Activated T-helper 17 cell treated with anti-CD3 and anti-CD28 coated beads, Interleukin-2, amount 50 U/mL, for 72 hours (primary cell): ENCODE measurements at places on chromosomes 3 and 15.

- no peak overlapping the region for H3K4me3 ChIP-seq
- no peaks in the 10 kb centered on the region for H3K4me1 ChIP-seq
- no peak overlapping the region for H3K27ac ChIP-seq
These were observed 117.7 kb upstream of the GOLGA6L6 start for GRCh38 chr15:20659265-20659664.

- no peak overlapping the region for H3K27ac ChIP-seq
- no peak for ATAC-seq
These were observed 137.5 kb upstream of the ABHD17C start for GRCh38 chr15:80557441-80558234.

DNA sequence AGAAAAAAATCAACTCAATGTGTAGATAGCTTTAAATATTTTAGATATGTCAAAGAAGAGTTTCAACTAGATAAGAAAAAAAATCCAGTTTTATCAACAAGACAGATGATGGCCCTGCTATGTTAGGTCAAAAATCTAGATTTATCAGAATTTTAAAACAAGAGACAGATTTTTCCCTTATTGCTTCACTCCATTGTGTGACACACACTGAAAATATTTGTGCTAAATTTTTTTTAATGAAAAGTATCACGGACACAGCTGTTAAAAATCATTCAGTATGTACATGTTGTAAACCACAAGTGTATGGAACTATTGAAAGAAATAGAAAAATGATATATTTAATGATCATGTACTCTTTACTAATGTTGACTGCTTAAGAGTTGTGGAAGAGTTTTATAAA lies 43.6 kb downstream of the FOXB1 start:
- H3K4me3 ChIP-seq: no peak overlapping the region
- H3K36me3 ChIP-seq: no peaks in the 10 kb centered on the region
- ATAC-seq: no peak
- no peak overlapping the region for H3K27ac ChIP-seq
- peaks cover 12% of the 10 kb centered on the region for H3K4me1 ChIP-seq

GRCh38 chr3:187916072-187916471 lies 170.8 kb upstream of the BCL6 start:
- H3K27me3 ChIP-seq: peaks cover under 1% of the 10 kb centered on the region
- H3K4me1 ChIP-seq: peaks cover 24% of the 10 kb centered on the region
- no peak for ATAC-seq

DNA sequence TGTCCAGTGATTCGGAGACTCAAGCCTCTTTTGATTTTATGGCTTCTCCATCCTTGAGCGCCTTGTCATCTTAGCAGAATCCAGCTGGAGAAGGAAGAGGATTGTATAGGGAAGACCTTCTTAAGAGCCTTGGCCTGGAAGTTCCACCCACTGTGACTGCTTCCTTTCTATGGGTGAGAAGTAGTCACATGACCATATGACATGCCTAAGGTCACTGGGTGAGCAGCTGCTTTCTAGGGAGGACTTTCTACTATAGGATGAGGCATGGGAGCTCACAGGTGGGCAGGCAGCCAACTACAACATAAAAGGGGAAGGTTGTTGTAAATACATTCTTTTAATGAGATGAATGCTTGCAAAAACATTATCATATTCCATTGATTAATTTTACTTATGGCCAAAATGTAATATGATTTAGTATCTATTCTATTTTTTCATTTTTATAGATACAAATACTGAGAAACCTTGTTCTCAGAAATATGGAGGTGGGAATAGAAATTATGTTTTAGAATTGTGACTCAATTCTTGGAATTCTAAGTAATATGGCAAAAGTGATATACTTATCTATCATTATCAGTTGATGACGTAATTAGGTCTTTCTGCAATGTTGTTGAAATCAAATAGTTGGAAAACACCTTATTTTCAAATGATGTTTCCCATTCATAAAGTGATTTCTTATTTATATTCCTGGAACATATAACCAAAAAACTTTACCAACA lies 53.6 kb upstream of the MINAR1 start:
- H3K4me1 ChIP-seq: no peaks in the 10 kb centered on the region
- H3K27me3 ChIP-seq: no peaks in the 10 kb centered on the region
- no peaks in the 10 kb centered on the region for H3K36me3 ChIP-seq
- peak; percentile 47 for ATAC-seq
- no peak overlapping the region for H3K27ac ChIP-seq

GRCh38 chr15:59966262-59966661 lies 37.8 kb upstream of the FOXB1 start:
- peaks cover 3% of the 10 kb centered on the region for H3K27me3 ChIP-seq
- H3K4me3 ChIP-seq: no peak overlapping the region
- ATAC-seq: peak; percentile 73
- H3K4me1 ChIP-seq: no peaks in the 10 kb centered on the region

GRCh38 chr15:92112180-92112579 lies 258.7 kb downstream of the SLCO3A1 start:
- no peaks in the 10 kb centered on the region for H3K27me3 ChIP-seq
- peak overlapping the region; percentile 5 for H3K27ac ChIP-seq
- no peak for ATAC-seq
- peaks cover 14% of the 10 kb centered on the region for H3K4me1 ChIP-seq

- H3K27ac ChIP-seq: no peak overlapping the region
- peaks cover 2% of the 10 kb centered on the region for H3K4me1 ChIP-seq
- H3K4me3 ChIP-seq: no peak overlapping the region
- no peaks in the 10 kb centered on the region for H3K36me3 ChIP-seq
These were observed 217.6 kb downstream of the TPRG1 start for GRCh38 chr3:189389346-189389745.

DNA sequence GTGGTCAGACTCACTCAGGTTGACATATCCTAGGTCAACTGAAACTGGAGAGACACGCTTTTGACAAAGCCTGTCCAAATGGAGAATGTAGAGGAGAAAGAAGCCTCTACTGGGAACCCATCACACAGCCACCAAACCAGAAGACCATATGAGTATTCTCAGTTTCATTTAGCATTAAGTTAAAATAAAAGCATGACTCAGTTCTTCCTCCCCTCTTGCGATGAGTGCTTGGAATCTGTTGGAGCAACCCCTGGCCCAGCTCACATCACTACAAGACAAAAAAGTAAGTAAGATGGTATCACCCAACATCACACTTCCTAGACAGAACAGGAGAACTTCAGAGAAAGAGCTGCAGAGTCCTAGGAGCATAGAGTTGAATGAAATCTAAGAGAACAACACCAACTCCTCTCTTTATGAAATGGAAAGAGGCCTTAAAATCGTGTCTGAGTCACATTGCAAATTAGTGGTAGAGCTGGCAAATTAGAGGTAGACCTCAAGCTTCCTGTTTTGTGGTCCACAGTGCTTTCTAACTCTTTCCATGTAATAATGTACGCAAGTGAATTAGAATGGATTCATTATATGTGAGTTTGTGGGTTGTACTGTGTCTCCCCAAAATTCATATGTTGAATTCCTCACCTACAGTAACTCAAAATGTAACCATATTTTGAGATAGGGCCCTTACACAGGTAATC lies 51.2 kb downstream of the FGF12 start:
- peak overlapping the region; percentile 96 for H3K27ac ChIP-seq
- peak; percentile 82 for ATAC-seq
- H3K4me3 ChIP-seq: peak overlapping the region; percentile 59
- H3K27me3 ChIP-seq: peaks cover 5% of the 10 kb centered on the region

DNA sequence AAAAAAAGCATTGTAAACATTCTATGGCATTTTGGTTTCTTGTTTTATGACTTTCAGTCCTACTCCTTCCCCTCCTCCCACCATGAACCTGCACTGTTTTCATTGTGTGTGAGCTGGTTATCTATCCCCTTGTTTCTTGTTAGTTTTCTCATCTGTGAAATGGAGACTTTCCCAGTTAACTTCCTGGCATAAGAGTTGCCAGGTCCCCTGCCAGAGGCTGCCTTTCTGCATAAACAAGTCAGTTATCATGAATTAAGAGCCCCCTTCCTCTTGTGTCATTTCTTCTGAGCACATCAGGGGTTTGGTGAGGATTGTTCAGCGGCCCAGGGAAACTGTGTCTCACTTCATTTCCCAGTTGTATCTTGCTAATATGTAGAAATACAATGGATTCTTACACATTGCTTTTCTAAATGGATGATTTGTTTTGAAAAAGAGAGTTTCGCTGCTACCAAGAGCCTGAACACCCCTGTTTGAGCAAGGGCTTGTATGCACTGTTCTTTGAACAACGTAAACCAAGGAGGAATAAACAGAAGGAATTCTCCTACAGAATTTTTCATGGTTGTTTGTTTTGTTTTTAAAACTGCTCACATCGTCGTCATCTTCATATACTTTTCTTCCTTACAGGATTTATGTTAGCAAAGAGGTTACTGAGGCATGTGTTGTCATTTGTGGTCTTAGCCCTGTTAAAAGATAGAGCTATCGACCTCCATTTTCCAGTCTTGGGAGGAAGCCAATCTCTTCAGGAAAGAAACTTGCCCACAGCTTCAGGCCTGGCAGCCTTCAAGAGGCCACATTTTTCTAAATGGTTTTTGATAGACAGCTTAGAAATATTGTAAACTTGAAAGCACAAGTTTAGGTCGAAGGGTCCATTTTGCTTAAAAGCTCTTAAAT lies 144.6 kb upstream of the IL12A start:
- no peak for ATAC-seq
- H3K27me3 ChIP-seq: peaks cover 22% of the 10 kb centered on the region
- H3K4me1 ChIP-seq: no peaks in the 10 kb centered on the region
- no peak overlapping the region for H3K27ac ChIP-seq
- no peak overlapping the region for H3K4me3 ChIP-seq

DNA sequence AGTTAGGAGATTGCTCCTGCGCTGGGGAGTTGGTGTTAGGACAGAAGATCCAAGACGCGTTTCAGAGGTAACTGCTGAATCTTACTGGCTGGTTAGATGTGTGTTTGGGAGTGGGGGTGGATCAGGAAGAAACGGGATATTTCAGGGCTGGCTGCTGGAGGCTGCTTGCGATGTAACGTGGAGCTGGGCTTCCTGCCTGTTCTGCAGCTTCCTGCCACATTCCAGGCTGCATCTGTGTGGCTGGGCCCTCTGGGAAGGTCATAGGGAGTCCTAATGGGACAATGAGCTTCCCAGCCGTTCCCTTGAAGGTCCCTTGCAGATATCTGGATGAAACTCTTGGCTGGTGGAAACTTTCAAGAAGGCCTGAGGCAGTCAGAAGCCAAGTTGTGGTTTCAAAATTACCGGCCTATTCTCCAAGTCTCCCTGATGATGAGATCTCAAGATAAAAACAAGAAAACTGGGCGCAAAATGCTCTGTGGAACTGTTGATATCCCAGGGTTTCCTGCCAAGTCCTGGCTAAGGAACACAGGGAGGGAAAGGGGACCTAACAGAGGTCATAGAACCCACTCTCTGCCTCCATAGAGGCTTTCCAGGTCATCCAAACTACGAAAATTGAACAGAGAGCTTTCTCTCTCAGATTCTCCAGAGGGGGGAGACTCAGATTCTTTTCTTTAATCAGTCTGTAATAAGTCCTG lies 67.0 kb downstream of the NOX5 start:
- peaks cover 9% of the 10 kb centered on the region for H3K27me3 ChIP-seq
- no peak overlapping the region for H3K27ac ChIP-seq
- no peak overlapping the region for H3K4me3 ChIP-seq
- ATAC-seq: no peak
- H3K4me1 ChIP-seq: peaks cover 17% of the 10 kb centered on the region

GRCh38 chr3:164387236-164387635 lies 691.1 kb downstream of the SI start:
- no peaks in the 10 kb centered on the region for H3K36me3 ChIP-seq
- no peaks in the 10 kb centered on the region for H3K27me3 ChIP-seq
- H3K4me3 ChIP-seq: no peak overlapping the region
- no peak for ATAC-seq
- H3K27ac ChIP-seq: no peak overlapping the region

- peaks cover 54% of the 10 kb centered on the region for H3K27me3 ChIP-seq
- no peak for ATAC-seq
- H3K27ac ChIP-seq: no peak overlapping the region
- H3K36me3 ChIP-seq: no peaks in the 10 kb centered on the region
These were observed 60.8 kb upstream of the ANKRD34C start for GRCh38 chr15:79221696-79222095.

- no peak overlapping the region for H3K4me3 ChIP-seq
- ATAC-seq: no peak
- H3K27me3 ChIP-seq: no peaks in the 10 kb centered on the region
- no peaks in the 10 kb centered on the region for H3K36me3 ChIP-seq
These were observed 59.7 kb downstream of the SEMA3G start for GRCh38 chr3:52385157-52385556.

GRCh38 chr3:58175437-58176184 lies 35.2 kb downstream of the DNASE1L3 start:
- no peak overlapping the region for H3K27ac ChIP-seq
- no peak for ATAC-seq
- H3K4me3 ChIP-seq: no peak overlapping the region
- H3K27me3 ChIP-seq: no peaks in the 10 kb centered on the region
- H3K4me1 ChIP-seq: peaks cover 10% of the 10 kb centered on the region

- H3K4me3 ChIP-seq: no peak overlapping the region
- peaks cover 18% of the 10 kb centered on the region for H3K27me3 ChIP-seq
- H3K36me3 ChIP-seq: no peaks in the 10 kb centered on the region
- H3K4me1 ChIP-seq: no peaks in the 10 kb centered on the region
These were observed 9.0 kb downstream of the AQP9 start for GRCh38 chr15:58147171-58147611.

DNA sequence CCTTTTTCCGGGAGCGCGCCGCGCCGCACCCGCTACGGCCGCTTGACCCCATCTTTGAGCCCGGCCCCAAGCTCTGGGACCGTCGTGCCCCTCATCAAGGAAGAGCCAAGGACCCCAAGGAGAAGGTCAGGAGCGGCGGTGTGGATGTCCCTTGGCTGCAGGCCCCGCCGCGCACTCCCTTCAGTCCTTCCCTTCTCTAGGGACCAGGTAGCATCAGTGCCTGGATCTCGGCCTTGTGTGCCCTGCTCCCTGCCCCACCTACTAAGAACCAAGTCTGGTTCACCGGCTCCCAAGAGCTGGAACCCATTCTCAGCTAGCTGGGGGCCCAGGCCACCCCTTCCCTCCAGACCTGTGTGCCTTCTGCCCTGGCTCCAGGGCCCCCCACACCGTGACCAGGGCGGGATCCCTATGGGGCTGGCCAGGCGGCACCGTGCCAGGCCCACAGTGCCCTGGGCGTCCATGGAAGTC lies 69.3 kb upstream of the CGNL1 start:
- ATAC-seq: peak; percentile 13
- H3K27ac ChIP-seq: no peak overlapping the region

DNA sequence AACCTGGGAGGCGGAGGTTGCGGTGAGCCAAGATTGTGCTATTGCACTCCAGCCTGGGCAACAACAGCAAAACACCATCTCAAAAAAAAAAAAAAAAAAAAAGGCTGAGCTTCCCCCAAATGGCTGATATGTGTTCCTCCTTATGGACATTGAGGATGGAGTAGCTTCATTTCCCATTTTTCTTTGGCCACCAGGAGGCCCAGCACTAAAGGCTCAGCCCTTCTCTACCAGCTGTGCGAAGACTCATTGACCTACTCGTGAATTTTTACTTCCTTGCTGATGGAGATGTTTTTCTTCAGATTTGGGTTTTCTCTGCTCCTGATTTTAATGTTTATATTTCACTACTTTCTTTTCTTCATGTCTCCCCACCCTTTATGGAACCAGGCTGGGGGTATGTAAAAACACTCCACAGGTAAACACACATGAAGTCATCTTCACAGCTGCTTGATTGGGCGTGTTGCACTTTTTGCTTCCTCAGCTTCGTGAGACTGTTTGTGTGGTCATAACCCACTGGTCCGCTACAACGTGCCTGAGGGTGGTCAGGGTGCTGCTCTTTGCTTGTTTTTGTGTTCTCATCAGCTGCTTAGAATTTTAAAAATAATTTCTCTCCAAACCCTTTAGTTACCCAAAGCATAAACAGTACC lies 13.5 kb downstream of the SEMA4B start:
- no peak for ATAC-seq
- no peak overlapping the region for H3K27ac ChIP-seq
- H3K4me3 ChIP-seq: no peak overlapping the region
- no peaks in the 10 kb centered on the region for H3K27me3 ChIP-seq
- H3K36me3 ChIP-seq: peaks cover 26% of the 10 kb centered on the region
